HFF-Myc (cell line): ENCODE measurements at places on chromosomes 5 and 9.
A peak's percentile ranks its signal among the peaks of the same experiment; 100 is the strongest.

DNA sequence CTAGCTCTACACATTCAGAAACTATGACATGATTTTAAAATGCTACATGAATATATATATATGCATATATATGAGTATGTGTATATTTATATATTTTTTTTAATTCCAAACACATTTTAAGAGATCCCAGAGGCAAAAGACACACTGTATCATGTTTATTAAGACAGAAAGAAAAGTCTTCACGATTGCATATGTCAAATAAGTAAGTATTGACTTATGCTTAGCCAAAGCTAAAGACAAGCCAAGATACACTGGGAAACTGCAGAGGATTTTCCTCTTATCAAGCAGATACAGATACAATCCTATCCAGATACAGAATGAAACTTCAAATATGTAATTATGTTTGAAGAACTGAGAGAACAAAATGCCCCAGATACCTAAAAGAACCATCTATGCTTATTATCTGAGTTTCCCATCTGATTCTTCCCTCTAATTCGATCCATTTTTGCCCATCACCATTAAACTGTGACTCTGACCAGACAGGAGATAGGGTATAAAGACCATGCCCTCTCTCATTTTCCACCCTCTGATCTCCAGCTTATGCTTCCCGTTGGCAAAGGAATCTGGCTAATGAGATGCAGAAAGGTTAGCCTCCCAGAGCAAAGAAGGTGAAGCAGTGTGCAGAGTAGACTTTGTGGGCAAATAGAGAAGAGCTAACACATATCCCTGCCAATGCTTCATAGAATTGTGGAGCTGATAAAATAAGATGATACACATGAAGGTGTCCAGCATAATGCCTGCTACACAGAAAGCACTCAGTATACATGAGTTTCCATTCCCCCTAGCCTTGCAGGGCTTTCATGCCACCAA lies 131.0 kb upstream of the TARS1 start:
- no peak for DNase-seq

- no peak for DNase-seq
Observed at GRCh38 chr9:69279084-69279731, 45.8 kb upstream of the ENTREP1 start.

DNA sequence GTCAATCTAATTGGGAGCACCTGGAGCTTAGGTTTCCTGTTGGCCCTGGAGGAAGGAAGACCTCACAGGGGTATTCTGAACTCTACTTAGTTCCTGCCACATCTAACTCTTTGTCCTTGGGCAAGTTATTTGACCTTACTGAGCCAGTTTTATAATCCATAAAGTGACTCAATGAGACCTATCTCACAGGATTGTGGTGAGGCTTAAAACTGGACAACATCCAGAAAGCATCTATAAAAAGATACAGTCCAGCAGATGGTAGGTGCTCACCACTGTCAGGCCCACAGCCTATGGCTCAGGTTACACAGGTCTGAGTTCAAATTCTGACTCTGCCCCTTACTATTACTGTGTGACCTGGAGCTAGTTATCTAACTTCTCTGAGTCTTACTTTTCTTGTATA lies 23.3 kb downstream of the KCNV2 start:
- peak; percentile 31 for DNase-seq

DNA sequence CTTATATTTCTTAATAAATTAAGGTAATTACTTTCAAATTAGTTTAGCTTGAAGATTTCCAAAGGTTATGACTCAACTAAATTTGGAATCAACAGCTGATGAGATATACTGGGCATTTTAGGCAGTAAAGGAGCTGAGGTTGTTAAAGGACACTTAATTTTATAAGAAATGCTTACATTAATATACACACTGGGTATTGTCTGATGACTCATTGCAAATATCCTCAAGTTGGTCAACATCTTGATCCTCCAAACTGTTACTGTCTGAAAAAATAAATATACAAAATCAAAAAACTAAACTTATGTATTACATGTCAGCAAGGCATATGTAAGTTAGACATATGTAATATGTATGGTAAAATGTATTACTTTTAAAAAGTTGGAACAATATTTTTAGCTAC lies 3.4 kb downstream of the GFM2 start:
- no peak for DNase-seq

GRCh38 chr9:20599195-20599594 lies 23.1 kb downstream of the MLLT3 start:
- DNase-seq, result no peak

GRCh38 chr5:168356592-168356991 lies 65.1 kb downstream of the WWC1 start:
- DNase-seq, result no peak

- DNase-seq, result no peak
Observed at GRCh38 chr5:72711351-72711750, 105.1 kb upstream of the TNPO1 start.

DNA sequence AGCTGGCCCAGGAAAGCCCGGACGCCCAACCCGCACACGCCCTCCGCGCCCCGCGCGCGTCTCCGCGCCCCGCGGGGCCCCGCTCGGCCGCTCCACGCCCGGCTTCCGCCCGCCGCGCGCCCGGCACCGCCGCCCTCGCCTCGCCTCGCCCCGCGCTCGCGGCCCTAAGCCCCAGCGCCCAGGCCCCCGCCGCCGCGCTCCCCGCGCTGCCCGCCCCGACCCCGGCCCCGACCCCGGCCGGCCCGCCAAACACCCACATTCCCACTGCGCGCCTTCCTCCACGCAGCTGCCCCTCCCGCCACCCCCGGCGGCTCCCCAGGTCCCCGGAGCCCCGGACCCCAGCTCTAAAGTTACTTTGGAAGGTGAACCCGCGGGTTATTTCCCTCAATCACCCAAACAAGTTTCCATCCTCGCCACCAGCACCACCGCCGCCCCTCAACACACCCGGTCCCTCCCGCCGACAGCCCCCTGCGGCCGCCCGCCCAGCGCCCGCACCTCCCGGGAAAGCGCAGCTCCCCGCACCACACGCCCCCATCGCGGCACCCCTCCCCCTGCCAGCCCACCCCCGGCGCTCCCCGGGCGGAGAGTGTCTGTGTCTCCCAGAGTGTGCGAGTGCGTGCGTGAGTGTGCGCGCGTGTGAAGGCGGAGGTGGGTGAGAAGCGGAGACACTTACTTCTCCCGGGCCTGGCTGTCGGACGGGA lies 439 bp downstream of the SSBP2 start:
- DNase-seq, result no peak

- no peak for DNase-seq
Observed at GRCh38 chr5:180129291-180130190, 58.0 kb upstream of the RNF130 start.

GRCh38 chr9:1927546-1927945 lies 87.6 kb upstream of the SMARCA2 start:
- DNase-seq, result no peak

DNA sequence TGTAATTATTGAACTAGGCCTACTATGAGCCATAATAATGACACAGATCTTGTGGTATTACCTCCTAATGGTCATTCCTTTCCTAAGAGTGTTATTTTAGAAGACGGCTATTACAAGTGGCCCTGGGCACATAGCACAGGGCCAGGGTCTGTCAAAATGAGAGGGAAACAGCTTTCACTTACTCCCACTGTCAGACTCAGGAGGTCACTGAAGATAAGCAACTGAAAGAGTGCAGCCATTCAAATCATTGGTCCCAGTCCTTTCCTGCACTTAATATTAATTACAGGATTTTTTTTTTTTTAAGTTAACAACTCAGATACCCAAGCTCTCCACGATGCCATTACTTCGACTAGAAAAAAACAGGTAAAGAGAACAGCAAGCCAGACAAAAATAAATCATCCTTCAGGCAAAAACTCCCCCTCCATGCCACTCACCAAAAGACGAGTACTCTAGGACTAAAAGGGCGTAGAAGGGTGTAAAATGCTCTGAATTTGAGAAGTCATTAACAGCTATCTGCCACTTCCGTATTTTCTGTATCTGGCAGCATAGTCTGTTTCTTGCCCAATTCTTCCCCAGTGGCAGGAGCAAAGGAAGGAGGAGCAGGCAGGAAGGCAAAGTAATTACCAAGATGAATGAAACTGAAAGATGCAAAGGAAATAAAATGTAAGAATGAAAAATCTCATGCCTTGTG lies 87.4 kb downstream of the ZNF608 start:
- DNase-seq, result no peak

DNA sequence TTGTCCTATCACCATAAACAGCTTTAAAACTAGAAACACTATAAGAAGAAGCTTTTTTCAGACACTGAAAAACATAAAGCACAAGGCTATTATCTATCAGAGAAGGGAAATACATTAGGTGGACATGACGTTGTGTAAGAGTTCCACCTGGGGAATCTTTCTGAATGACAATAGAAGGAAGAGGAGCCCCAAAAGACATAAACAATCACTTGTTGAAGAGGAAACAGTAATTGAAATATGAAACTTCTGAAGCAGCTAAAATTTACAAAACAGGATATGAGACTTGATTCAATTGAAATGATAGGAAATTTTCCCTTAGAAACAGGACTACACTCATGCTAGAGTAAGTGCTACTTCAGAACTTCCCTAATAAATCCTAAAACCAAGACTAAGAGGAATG lies 933.6 kb downstream of the EFNA5 start:
- DNase-seq, result no peak

DNA sequence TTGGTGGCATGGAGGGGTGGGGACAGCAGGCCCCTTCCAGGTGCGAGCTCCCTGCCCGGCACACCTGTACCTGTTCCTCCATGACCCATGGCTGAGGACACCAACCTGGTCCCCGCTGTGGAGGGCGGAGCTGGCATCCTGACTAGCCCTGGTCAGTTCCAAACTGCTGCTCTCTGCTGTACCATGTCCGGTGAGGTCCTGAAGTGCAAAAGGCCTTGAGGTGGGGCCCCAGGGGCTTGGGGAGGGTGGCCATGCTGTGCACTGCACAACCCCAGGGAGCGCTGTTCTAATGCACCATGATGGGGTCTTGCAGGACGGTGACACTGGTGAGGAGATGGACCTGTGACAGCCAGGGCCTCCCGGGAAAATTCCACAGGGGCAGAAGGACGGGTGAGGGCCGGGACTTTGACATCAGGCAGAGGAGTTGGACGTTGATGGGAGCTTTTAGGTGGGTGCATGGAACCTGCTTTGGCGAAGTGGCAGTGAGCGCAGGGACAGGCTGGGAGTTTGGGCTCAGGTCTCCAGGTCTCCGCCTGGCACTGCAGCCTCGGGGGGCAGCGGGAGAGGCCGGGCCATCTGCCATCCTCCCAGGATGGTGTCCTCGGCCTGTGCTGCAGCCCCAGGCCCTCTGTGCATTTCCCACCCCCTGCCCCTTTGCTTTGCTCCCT lies 38.9 kb downstream of the COL5A1 start:
- DNase-seq, result no peak

DNA sequence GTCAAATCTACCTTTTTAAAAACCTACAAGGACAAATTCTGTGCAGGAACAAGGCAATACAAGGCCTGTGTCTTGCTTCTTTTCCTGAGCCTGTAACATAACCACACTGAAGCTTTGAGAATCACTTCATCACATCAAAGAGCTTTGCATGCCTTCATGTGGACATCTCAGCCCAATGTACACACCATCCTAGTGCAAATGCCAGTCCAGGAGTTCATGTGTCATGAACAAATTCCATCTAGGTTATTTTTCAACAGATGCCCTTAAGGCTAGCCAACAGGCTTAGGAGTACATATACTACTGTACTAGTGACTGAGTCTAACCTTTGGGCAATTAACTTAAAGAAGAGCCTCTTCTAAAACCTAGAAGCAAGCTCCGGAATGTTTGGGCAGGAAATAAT lies 106.4 kb downstream of the CDH10 start:
- no peak for DNase-seq
